ENCODE measurements at places on chromosomes 4 and X.

DNA sequence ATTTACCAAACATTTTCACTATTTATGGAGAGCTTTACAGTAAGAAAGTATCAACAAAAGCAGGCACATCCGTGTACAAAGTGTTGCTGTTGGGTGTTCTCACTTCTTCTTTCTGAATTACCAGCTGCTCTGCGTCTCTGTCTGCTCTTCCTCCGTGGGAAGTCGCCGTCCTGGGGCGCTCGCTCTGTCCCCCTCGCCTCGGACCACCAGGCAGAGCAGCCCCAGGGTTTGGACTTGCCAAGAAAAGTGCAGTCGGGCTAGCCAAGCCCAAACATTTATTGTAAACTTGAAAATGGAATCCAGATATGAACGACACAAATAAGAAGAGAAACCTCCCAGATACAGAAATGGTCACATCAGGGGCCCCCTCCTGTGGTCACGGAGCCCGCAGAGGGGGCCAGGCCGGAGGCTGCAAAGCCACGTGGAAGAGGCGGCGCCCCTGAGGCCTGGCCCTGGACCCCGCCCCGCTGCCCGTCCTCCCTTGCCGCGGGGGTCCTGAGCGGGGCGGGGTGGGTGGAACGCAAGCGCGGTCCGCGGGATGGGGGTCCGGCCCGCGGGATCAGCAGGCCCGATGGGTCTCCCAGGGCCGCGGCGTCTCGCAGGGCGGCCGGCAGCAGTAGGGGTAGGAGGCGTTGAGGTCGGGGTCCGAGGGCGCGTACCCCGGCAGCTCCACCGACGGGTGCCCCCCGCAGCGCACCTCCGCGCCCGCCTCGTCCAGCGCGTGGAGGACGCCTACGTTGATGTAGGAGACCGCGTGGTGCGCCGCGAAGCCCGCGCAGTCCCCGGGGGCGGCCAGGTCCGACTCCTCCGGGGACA, 1.5 kb downstream of the TMEM271 start:
- DNase-seq = no peak

DNA sequence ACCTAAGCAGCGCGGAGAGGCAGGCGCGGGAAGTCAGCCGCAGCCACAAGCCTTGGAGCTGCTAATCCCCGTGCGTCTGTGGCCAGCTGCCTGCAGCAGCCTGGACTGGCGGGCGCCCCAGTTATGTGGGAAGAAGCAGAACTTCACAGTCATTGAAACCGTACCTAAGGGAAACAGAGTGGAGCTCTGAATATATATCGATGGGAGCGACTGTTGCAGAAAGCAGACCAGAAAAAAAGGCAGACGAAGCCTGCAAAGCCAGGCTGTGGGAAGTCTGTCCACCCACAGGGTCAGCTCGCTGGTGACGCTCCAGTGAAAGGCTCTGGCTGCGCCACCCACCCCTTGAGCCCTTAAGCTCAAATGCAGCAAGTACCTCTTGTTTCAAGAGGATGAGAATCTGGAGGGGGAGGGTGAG, 24.7 kb downstream of the KCNE5 start:
- DNase-seq = peak; percentile 19

DNA sequence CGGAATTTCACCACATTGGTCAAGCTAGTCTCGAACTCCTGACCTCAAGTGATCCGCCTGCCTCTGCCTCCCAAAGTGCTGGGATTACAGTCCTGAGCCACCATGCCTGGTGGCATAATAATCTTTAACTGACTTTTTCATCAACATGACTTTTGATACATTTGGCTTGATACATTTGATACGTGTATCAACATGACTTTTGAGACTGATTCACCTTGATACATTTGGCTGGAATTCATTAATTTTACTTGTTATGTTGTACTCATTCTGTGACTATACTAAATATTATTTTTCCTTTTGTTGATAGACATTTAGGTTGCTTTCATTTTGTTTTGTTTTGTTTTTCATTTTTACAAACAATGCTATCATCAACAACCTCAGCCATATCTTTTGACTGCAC, 6.3 kb downstream of the TMEM154 start:
- DNase-seq = no peak

- DNase-seq = peak; percentile 39
These were observed 17.8 kb downstream of the IDS start for GRCh38 chrX:149487292-149487691.

DNA sequence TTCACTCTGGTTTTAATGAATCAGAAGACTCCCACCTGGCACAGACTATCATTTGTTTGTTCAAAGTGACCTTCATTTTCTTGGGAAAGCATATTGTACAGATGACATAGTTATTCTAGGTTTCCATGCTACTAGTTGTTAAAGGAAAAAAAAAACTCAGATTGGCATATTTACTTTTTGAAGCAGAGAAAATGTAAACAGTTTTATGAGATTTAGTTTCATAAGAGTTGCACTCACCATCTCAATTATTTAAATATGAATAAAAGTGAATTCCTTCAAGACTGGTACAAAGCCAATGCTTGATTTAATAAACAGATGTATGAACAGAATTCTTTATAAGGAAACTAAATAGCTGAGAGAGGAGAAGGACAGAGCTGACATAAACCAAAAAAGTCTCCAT, 280.3 kb upstream of the UGT8 start:
- DNase-seq = peak; percentile 21

DNA sequence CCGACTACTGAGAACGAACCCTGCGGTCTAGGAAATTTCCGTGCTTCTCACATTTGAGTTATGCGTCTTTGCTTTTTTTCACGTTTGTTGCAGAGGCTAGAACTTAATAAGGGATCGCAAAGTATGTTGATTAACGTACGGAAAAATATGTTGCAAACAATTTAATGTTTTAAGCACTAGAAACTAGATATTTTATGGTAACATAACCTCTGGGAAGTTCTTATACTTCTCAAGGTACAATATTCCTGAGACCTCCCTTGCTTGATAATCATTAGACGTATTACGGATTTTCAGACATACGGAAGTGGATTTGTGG, 639 bp upstream of the PRDM5 start:
- DNase-seq = no peak

GRCh38 chrX:47420265-47420664, 49.9 kb downstream of the ZNF157 start:
- DNase-seq = no peak

GRCh38 chr4:183356173-183356830, 34.1 kb upstream of the CLDN24 start:
- DNase-seq = no peak

GRCh38 chrX:14618177-14618965, 89.0 kb downstream of the GLRA2 start:
- DNase-seq = no peak

DNA sequence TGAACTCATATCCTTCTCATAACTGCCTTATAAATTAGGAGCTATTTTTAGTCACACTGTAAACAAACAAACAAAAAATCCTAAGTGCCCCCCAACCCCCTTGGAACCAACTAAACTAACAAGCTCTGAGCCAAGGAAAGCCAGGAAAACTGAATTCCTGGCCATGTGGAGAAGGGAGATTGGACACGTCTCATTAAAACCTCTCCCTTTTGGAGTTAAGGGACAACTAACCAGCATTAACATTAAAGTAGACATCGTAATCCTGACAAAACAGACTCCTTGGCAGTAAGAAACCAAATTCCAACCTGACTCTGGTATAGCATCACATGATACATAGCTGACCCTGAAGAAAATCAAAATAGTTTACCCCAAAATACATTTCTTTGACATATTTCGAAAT, 937.1 kb upstream of the GRIA3 start:
- DNase-seq = no peak

DNA sequence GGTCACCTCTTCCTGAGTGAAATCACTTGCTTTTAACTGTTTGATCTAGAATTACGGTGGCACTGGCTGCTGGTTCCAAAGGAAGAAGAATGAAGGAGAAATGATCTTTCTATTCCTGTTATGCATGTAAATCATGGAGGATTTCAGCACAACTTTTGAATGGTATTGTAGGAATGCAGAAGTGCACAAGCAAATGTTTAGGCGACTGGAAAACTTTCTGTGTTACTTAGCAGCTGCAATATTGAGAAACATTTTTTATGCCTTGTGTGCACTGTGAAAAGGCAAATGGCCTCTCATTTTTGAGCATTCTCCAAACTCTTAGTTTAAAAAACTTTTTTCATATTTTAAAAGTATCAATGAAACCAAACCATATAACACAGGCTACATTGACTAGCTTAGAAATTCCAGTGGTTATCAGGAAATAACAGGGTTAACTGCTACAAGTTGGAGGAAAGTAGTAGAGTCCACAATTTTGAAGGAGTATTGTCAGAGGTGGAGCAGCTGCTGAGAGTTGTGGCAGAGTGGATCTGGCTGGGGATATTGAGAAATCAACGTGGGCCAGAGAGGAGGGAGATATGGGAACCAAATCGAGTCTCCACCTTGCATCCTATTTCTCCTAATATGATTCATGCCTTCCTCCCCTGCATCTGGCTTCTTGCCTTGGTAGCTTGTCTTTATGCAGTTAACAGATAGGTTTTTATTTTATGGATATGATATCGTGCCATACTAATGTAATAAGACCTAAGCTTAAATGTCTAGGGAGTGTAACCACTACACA, 32.0 kb upstream of the FHL1 start:
- DNase-seq = no peak

DNA sequence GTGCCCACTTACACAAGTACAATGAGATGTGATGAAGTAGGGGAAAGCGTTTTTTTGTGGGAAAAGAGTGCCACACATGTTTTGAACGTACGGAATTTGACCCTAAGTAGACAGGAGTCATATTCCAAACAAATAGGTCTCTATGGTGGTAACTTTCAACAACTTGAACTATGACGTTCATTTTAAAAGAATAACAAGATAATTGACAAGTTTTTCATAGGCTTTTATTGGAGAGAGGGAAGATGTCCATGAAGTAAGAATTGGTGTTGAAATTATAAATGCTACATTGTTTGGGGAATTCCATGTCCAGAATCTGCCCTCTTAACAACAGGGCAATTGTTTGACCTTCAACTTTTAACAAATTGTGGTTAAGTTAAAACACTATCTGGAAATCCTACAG, 126.5 kb downstream of the GASK1B start:
- DNase-seq = no peak

DNA sequence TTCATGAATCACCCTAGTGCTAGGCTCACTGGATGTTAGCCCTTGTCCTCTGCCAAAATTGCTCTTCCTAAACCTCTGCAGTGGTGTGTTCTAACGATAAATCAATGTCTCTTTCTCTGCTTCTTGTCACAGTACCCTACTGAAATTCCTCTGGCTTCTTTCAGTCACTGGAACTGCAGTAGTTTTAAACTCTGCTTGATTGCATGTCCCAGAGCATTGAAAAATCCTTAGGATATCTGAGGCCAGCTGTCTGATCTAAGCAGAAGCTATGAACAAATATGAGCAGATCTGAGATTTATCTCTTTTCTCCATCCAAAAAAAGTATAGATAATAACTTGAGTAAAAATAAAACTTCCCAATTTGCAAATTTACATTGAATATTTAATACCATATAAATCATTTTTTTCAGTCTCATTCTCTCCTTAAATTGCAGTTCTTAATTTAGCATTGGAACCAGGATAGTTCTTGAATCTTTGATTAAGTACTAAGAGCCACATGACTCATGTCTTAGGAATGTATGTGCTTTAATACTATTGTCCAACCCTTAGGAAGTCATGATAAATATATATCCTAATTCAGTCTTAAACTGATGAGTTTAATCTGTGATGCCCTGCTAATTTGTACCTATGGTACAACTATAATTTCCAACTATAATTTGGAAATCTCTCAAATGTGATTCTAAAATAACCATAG, 169.7 kb downstream of the PDHA2 start:
- DNase-seq = no peak

GRCh38 chrX:148161701-148162100, 180.6 kb downstream of the FMR1NB start:
- no peak for DNase-seq

DNA sequence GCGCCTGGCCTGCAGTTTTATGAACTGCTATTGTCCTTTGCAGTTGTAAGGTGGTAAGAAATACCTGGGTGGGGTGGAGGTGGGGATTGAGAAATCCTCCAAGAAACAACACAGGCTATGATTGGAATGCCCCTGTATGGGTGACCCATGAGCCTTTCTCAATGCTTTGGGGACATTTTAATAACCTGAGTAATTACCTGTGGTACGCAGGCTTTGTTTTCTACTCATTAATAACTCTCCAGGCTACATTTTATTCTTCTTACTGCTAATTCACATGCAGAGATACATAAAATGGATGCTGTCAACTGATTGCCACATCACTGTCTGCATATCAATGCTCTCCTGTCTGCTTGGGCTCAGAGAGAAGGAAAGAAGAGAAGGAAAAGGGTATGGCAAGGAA, 41.8 kb downstream of the PHEX start:
- no peak for DNase-seq
